PC-9 (cell line): ENCODE measurements at places on chromosomes 11 and 22. TPM values are rescaled to one million over a fixed set of nuclear protein-coding genes. Genes with fewer than 3 reads are reported as not detected.

DNA sequence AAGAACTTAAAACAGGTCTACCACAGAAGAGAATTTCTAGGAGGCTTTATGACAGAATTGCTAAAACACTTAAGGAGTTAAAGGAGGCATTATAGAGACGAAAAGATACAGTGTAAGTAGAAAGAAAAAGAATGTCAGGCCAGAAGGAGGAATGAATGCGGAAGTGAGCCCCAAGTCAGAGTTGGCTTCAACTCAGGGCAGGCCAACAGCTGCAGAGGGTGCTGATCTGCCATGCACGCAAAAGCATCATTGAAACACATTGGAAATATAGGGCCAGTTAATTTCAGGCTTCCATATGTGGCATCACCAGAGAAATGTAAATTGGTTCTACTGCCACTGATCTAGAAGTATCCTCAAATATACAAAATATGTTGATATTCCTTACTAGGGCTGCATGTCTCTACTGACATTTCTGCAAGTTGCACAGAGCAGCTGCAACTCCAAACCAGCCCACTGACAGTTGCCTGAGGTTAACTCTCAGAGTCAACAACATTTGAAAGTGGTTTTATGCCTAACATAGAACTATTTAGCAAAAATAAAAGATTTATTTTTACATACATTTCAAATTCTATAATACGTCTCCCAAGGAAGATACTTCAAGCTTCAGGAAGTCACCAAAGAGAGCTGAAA is 324.1 kb downstream of the C11orf87 start:
- no peaks in the 10 kb centered on the region for H3K27me3 ChIP-seq
- DNase-seq = no peak
- H3K4me3 ChIP-seq = no peak overlapping the region
- no peaks in the 10 kb centered on the region for H3K4me1 ChIP-seq
- no peaks in the 10 kb centered on the region for H3K36me3 ChIP-seq
- H3K27ac ChIP-seq = no peak overlapping the region

DNA sequence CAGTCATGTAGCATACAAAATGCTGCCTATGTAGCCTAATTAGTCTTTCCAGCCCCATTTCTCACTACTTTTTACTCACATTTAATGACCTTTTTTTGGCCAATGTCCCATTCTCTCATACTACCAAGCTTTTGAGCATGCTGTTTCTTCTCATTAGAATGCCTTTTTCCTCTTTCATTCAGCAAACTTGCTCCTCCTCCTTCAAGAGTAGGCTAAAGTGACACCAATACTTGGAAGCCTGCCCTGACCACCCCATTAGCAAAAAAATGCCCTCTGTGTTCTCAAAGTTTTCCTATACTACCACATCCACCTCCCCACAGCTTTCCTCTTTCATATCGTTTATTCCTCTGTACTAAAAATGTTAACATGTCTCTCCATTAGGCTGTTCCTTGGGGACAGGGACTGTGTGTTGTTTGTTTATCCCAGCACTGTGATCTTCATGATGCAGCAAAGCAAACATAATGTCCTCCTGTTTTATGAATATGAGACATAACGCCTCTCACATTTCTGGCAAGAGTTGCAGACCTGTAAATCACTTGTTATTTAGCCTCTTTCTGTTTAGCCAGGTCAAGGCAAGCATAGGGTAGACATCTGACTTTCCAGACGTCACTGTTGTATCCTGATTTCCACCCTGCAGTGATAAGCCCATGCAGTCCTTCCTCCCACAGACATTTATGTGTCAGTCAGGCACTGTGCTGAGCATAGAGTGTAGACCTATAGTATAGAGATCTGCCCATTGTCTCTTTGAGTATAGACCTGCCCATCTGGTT is 62.0 kb upstream of the UCP3 start:
- no peaks in the 10 kb centered on the region for H3K27me3 ChIP-seq
- DNase-seq = peak; percentile 21
- peak overlapping the region; percentile 94 for H3K27ac ChIP-seq
- peaks cover 21% of the 10 kb centered on the region for H3K36me3 ChIP-seq

GRCh38 chr22:19081351-19081750 is 40.9 kb downstream of the DGCR2 start:
- H3K27ac ChIP-seq = no peak overlapping the region
- no peaks in the 10 kb centered on the region for H3K27me3 ChIP-seq
- no peaks in the 10 kb centered on the region for H3K36me3 ChIP-seq
- no peak overlapping the region for H3K4me3 ChIP-seq

GRCh38 chr11:721741-722345 is 15.8 kb downstream of the EPS8L2 start:
- DNase-seq = no peak
- no peaks in the 10 kb centered on the region for H3K27me3 ChIP-seq
- H3K4me1 ChIP-seq = peaks cover 3% of the 10 kb centered on the region

The AASDHPPT gene
- 31.4 and 33.1 TPM in 2 replicates for total RNA-seq

The OR5B21 gene
- not detected in 2 replicates for total RNA-seq

DNA sequence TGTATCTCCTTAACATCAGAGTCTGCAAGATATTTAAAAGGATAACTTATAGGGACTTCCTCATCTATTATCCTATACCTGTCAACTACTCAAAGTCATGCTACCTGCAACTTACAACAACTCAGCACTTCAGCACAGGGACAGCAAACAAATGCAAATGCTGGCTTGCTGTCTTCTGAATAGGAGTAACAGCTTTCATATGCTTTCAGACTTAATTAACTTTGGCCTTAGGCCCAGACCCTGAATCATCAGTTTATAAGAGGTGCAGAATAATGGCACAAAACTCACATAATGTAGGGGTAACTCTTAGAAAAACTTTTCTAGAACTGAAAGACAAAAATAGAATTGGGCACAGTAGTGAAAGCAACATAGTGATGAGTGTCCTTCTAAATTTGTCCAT is 953.4 kb downstream of the DLG2 start:
- no peaks in the 10 kb centered on the region for H3K27me3 ChIP-seq
- H3K4me1 ChIP-seq = no peaks in the 10 kb centered on the region
- H3K36me3 ChIP-seq = no peaks in the 10 kb centered on the region
- DNase-seq = no peak
